Endothelial cell (in vitro differentiated cells): ENCODE measurements at places on chromosomes 6 and 20. TPM values are rescaled to one million over a fixed set of nuclear protein-coding genes. Genes with fewer than 3 reads are reported as not detected.
A peak's percentile ranks its signal among the peaks of the same experiment; 100 is the strongest.

The MUCL3 gene
- total RNA-seq, result not detected

The VWA7 gene
- 0.74 TPM for total RNA-seq

The FILIP1 gene
- 32.0 TPM for total RNA-seq

The GNRH2 gene
- 0.87 TPM for total RNA-seq

The BPIFA1 gene
- not detected for total RNA-seq

The SLA2 gene
- total RNA-seq, result not detected

DNA sequence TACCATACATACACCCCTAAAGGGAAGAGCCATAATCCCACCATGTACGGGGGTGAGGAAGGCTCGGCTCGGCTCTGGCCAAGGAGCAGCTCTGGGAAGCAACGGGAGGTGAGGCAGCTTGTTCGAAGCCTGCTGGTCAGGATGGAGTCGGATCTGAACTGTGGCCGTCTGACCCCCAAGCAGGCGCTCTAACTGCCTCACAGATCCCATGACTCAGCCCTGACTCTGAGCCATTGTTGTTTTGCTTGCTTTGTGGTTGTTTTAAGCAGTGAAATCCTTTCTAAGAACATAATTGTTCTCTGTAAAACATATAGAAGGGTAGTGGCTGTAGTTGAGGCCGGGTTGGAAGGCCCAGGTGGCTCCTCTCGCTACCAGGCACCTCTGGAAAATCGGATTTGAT is 10.9 kb downstream of the C6orf132 start:
- H3K4me3 ChIP-seq, result no peak overlapping the region
- no peaks in the 10 kb centered on the region for H3K27me3 ChIP-seq
- no peak for DNase-seq
- H3K36me3 ChIP-seq, result no peaks in the 10 kb centered on the region
- no peak overlapping the region for H3K27ac ChIP-seq
- peaks cover 3% of the 10 kb centered on the region for H3K4me1 ChIP-seq

DNA sequence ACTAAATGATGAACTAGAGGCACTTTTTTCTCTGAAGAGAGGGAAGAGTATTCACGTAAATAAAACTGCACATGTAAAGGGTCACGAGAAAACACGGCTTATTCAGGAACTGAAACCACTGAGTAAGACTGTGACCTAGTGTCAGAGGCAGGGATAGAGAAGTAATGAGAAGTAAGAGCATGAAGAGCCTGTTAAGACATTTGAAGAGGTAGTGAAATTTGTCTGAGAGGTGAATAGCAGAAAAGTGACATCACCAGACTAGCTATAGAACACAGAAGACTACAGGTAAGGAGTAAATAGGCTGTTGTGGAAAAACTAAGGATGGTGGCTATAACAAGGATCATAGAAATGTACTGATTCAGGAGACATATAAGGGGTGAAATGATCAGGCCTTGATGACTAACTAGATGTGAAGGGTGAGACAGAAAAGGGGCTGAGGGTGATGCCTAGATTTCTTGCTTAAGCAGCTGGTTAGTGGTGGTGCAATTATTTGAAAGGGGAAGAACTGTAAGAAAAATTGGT is 76.8 kb downstream of the REV3L start:
- no peaks in the 10 kb centered on the region for H3K27me3 ChIP-seq
- no peak overlapping the region for H3K4me3 ChIP-seq
- peaks cover 12% of the 10 kb centered on the region for H3K36me3 ChIP-seq
- DNase-seq, result no peak
- no peak overlapping the region for H3K27ac ChIP-seq

GRCh38 chr6:21133901-21134300 is 459.6 kb upstream of the SOX4 start:
- no peaks in the 10 kb centered on the region for H3K27me3 ChIP-seq
- H3K36me3 ChIP-seq, result no peaks in the 10 kb centered on the region
- no peak for DNase-seq
- H3K4me3 ChIP-seq, result no peak overlapping the region
- no peak overlapping the region for H3K27ac ChIP-seq

- H3K27ac ChIP-seq, result no peak overlapping the region
- H3K4me3 ChIP-seq, result no peak overlapping the region
- no peaks in the 10 kb centered on the region for H3K36me3 ChIP-seq
- H3K4me1 ChIP-seq, result no peaks in the 10 kb centered on the region
- DNase-seq, result no peak
Observed at GRCh38 chr6:12923644-12924235, 207.2 kb downstream of the PHACTR1 start.

DNA sequence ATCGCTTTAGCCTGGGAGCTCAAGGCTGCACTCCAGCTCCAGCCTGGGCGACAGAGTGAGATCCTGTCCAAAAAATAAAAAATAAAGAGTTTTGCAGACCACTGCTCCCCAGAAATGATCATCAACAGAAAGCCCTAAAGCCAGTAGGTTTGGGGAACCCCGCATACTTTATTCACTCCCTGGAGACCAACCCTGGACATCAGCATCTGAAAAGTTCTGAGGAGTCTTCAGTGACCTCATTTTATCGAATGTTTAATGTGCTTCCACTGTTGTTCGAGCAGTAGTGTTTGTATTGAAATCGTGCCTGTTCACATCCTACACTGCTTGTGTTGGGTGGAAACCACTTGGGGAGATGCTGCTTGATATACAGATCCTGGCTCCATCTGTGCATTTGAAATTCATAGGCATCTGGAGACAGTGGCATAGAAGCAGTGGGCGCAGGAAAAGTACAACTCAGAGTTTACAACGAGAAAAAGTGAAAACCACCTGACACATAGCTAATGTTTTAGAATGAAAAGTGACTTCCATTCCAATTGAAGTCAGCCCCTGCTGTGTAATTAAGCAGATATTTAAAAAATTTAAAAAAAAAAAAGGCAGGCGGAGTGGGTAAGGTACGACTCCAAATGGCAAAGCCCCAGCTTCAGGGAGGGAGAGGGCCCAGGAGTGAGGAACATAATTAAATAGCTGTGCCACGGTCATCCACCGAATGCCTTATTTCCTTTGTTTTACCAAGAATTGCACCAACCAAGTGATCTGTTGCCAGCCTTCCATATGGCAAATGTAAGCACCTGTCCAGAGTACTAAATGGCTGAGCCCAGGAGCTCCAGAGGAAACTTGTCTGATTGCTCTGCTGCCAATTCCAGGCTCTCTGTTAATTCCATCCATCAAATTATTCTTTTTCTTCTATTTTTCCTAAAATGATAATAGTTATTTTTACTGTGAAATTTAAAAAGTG is 100.4 kb upstream of the NAA20 start:
- no peak overlapping the region for H3K4me3 ChIP-seq
- H3K27me3 ChIP-seq, result peaks cover 1% of the 10 kb centered on the region
- no peak for DNase-seq
- H3K36me3 ChIP-seq, result no peaks in the 10 kb centered on the region
- H3K4me1 ChIP-seq, result peaks cover 32% of the 10 kb centered on the region

DNA sequence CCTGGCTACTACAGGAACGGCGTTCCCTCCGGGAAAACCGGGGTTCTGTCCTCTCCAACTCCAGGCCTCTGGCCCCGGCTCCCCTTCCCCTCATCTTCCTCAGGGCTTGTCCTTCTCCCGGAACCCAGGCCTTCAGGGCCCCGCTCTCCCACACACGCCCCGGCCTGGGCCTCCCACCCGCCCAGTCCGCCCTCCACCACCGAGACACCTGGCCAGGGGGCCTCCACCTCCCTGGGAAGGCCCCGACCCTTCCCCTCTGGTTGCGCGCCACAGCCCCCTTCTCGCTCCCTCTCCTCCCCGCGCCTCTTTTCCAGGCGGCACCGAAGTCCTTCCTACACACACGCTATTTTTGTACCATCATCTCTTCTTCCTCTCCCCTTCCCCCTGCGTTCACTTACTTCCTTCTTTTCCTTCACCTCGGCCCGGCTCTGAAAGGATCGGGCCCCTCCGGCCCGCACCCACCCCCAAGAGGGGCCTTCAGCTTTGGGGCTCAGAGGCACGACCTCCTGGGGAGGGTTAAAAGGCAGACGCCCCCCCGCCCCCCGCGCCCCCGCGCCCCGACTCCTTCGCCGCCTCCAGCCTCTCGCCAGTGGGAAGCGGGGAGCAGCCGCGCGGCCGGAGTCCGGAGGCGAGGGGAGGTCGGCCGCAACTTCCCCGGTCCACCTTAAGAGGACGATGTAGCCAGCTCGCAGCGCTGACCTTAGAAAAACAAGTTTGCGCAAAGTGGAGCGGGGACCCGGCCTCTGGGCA is 1.3 kb upstream of the SIRPA start:
- H3K36me3 ChIP-seq, result peaks cover 11% of the 10 kb centered on the region
- peaks cover 15% of the 10 kb centered on the region for H3K27me3 ChIP-seq
- peaks cover 66% of the 10 kb centered on the region for H3K4me1 ChIP-seq
- no peak for DNase-seq
- H3K4me3 ChIP-seq, result peak overlapping the region; percentile 93

DNA sequence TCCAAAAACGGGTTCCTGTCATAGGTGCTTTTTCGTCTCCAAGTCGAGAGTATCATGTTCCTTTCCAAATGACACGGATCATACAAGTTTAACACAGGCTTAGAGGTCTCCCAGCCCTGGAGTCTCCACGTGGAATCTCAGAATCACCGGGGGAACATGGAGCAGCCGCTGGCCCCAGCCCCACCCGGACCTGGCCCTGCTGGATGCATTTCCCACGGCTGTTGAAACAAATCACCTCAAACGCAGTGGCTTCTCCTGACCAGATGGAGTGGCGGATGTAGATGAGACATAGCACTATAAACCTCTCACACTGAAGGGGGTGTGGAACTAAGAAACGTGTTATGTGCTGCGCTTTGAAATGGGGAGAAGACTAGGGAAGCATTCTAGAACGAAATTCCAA is 70.0 kb upstream of the FRMD1 start:
- H3K27ac ChIP-seq, result no peak overlapping the region
- H3K27me3 ChIP-seq, result peaks cover 1% of the 10 kb centered on the region

DNA sequence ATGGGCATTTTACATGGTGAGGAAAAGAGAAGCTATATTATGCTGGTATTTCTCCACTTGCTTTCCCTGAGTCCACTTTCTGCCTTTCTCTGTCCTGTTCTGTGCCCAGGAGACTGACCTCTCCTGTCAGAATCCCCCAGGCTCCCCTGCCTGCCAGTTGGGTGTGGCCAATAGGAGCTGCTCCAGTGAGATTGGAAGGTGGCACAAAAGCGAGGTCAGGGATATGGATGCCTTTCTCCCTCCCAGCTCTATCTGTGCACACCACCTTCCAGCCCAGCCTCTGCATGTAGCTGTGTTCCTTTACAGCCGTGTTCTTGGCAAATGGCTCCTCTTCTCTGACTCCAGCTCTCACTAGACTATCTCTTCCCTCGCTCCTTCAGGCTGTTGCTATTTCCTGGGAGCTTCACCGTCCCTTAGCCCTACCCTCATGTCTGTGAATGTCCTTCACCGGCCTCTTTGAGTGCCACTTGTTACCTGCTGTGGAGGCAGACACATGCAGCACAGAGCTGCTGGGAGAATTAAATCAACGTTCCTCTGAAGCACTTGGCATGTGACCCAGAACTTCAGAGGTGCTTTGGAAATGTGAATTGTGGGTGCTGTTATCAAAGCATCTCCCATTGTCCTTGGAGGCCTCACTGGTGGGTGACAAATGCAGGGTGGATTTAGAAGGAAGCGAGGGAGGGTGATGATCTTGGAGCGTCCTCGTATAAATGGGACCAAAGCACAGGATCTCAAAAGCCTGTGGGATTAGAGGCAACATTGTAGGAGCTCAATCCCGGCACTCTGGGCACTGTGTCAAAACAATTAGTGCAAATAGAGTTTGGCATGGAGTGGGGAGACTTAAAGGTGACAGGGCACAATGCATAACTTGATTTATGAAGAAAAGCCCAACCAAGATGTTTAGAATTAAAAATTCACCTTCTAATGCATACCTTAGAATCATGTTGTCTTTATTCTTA is 28.9 kb upstream of the RALGAPA2 start:
- H3K36me3 ChIP-seq, result no peaks in the 10 kb centered on the region
- no peak for DNase-seq
- H3K27me3 ChIP-seq, result peaks cover 7% of the 10 kb centered on the region
- H3K4me1 ChIP-seq, result peaks cover 27% of the 10 kb centered on the region

GRCh38 chr6:56767892-56768531 is 125.3 kb upstream of the DST start:
- H3K4me3 ChIP-seq, result no peak overlapping the region
- H3K27me3 ChIP-seq, result no peaks in the 10 kb centered on the region
- DNase-seq, result no peak
- H3K36me3 ChIP-seq, result no peaks in the 10 kb centered on the region
- H3K4me1 ChIP-seq, result peaks cover 28% of the 10 kb centered on the region
- peak overlapping the region; percentile 58 for H3K27ac ChIP-seq

- no peak overlapping the region for H3K4me3 ChIP-seq
- H3K4me1 ChIP-seq, result peaks cover 18% of the 10 kb centered on the region
- H3K27me3 ChIP-seq, result no peaks in the 10 kb centered on the region
- DNase-seq, result no peak
- H3K27ac ChIP-seq, result no peak overlapping the region
Observed at GRCh38 chr20:4667371-4667773, 54.3 kb upstream of the PRND start.

DNA sequence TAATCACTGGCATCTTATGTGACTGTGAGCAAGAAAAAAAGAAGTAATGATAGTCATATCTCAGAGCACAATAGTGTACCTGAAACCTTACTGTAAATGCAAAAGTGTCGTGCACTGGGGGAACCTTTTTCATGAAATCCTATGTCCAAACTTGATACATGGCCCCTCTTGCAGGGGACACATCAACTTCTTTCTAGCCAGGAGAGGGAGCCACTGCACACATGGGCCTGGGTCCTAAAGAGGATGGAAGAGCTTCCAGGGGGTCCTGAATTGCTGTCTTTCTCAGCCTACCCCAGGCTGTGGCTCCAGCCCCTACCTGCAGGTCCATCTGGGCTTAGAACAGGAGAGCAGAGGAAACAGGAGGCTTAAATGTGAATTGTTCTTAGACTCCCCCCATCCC is 165.7 kb downstream of the SOD2 start:
- no peak for DNase-seq
- peaks cover 3% of the 10 kb centered on the region for H3K4me1 ChIP-seq
- no peaks in the 10 kb centered on the region for H3K36me3 ChIP-seq
- H3K4me3 ChIP-seq, result no peak overlapping the region
- peaks cover 6% of the 10 kb centered on the region for H3K27me3 ChIP-seq

GRCh38 chr6:137218917-137219663 is at the start of gene IFNGR1:
Gene IFNGR1, minus strand, starts transcription at chr6:137219385. Its CDS starts 58 bp downstream, at chr6:137219327.
- H3K27me3 ChIP-seq, result peaks cover 3% of the 10 kb centered on the region
- H3K4me3 ChIP-seq, result peak within 1 kb of the TSS; percentile 99
- H3K27ac ChIP-seq, result peak within 1 kb of the TSS; percentile 91
- DNase-seq, result peak; percentile 95
